Testis (tissue), 5 donors: ENCODE measurements at places on chromosomes 1 and 21. TPM values are rescaled to one million over a fixed set of nuclear protein-coding genes. Genes with fewer than 3 reads are reported as not detected.

- no peak for DNase-seq
These were observed 402.1 kb upstream of the B3GALT2 start for GRCh38 chr1:193588311-193589082.

DNA sequence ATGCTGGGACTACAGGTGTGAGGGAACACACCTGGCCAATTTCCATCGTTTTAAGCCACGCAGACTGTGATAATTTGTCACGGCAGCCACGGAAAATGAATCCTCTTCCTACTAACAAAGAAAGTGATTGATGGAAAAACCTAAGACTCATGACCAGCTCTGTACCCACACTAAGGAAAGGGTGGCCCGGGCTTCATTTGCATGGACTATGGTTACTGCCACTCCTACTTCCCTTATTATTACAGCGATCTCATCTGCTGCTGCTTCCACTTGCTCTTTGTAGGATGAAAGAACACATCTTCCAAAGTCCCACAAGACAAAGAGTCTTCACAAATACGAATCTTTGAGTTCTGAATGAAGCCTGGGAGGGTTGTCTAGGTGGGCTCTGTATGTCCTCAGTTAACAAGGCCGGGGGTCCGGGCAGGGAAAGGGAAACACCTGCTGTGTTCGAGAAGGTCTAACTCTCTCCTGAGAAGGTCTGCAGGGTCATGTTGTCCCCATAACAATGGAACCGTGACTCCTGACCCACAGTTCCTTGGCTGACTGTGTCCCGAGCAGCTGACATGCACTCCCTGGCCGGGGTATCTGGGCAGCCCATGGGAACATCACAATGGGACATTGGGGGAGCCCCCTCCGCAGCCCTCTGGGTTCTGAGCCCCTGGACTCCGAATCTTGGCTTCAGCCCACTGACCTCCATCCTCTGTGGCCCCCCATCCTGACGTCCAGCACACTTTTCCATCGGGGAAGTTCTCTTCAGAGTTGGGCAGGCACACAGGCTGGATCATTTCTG, 13.3 kb upstream of the TFF1 start:
- no peak for DNase-seq

- no peak for DNase-seq
These were observed 32.4 kb downstream of the KIF1B start for GRCh38 chr1:10242811-10243210.

DNA sequence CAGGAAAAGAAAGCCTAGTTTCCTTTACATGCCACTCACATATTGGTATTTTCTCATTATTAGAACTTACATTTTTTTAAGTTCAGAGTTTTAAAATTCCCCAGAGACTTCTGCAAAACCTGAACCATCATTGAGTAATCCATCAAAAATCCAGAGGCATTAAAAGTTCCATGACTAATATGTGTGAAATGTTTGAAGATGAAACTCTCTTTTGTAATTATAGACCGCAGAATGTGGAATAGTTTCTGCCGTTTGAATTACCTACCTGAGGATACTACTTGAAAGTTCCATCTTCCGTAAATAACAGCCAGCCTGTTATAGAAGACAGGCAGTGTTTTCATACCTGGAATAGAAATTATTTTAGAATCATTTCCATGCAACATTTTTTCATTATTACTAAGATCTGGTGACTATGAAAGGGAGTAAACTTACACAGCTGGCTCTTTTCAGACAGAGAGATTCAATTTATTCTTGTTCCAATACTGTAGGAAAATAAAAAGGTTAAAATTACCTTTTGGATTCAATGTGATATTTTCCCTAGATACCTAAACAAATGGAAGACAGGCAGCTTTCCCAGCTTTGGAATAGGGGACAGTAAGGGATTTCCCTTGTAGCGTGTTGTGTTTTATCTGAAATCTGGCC, 131.4 kb downstream of the ST6GALNAC5 start:
- DNase-seq = no peak

- DNase-seq = no peak
These were observed 60.7 kb downstream of the H3-3A start for GRCh38 chr1:226123212-226123560.

Gene AGBL4
- 5.8 TPM for total RNA-seq
